ENCODE measurements at places on chromosomes 16 and 17.

DNA sequence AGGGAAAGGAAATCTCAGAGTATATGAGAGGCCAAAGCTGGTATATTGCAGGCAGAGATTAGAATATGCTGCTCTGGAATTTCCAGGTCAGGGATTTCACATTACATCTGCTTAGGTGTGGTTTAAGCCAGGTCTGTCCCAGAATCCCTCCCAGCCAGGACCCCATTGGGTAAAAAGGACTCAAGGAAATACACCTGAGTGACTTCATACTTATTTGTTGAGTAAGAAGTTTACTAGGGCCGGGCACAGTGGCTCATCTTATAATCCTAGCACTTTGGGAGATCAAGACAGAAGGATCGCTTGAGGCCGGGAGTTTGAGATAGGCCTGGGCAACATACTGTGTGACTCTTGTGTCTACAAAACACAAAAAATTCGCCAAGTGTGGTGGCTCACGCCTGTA is 7.2 kb downstream of the PIPOX start:
- DNase-seq, result no peak

GRCh38 chr16:21523411-21524067 is 75.8 kb upstream of the METTL9 start:
- no peak for DNase-seq

DNA sequence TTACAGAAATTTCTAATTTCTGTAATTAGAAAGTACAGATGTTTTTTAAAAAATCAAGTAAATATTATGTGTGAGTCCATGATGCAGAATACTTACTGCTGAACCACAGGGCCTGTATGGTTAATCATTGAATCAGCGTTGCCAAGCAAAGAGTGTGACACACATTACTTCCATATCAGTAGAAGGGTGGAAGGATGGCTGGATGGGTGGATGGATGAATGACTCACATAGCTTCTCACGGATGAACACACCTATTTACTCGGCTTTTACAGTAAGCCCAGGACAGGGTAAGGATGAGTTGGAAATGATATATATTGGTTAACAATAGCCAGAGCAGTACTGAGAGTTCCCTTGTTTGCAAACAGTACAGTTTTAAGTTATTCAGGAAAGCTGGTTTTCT is 495.9 kb upstream of the RBFOX1 start:
- no peak for DNase-seq

- DNase-seq, result no peak
These were observed 7.5 kb upstream of the DNAJA2 start for GRCh38 chr16:46980926-46981325.

- DNase-seq, result no peak
These were observed 244.8 kb downstream of the CDH8 start for GRCh38 chr16:61791464-61791863.

GRCh38 chr17:35748979-35749378 is 4.1 kb downstream of the GAS2L2 start:
- DNase-seq, result no peak
